Neural crest cell (in vitro differentiated cells): ENCODE measurements at places on chromosomes 13 and 19. TPM values are rescaled to one million over a fixed set of nuclear protein-coding genes. Genes with fewer than 3 reads are reported as not detected.

GRCh38 chr13:88107570-88107969, 436.4 kb downstream of the SLITRK5 start:
- no peak for DNase-seq

- no peak for DNase-seq
These were observed 14.0 kb upstream of the RAB20 start for GRCh38 chr13:110575322-110576069.

- DNase-seq = no peak
These were observed 158.1 kb downstream of the IRS2 start for GRCh38 chr13:109628251-109628699.

DNA sequence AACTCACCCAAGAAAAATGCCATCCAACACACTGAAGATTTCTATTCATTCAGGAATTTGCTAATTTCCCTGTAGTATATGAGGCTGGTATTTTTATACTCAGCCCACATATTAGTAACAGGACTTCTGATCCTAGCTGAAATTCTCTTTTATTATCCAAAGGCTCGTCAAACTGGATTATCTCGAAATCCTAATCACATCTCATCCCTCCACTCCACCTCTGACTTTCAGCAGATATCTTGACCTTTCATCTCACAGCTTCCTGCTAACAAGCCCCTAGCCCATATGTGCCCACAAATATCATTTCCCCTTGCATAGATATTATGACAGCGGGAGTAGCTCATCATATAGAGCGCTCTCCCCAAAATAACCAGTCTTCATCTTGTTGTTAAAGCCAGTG, 279.7 kb downstream of the FGF14 start:
- no peak for DNase-seq

DNA sequence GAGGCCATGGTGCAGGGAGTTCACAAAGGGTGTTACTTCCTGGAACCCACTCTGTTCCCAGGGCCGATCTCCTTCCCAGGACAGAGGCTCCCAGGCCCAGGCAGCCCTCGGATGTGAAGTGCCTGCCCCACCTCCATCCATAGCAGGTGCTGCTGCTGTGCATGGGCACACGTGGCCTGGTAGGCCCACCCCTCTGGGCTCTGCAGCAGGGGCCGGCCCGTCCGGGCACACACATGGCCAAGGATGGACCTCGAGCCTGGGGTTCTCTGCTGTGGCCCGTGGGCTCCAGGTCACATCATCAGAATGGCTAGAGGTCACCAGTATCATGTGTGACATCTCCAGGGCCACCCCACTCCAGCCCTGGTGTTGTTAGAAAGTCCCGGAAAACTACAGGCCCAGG, 71.8 kb downstream of the GADD45B start:
- no peak for DNase-seq

DNA sequence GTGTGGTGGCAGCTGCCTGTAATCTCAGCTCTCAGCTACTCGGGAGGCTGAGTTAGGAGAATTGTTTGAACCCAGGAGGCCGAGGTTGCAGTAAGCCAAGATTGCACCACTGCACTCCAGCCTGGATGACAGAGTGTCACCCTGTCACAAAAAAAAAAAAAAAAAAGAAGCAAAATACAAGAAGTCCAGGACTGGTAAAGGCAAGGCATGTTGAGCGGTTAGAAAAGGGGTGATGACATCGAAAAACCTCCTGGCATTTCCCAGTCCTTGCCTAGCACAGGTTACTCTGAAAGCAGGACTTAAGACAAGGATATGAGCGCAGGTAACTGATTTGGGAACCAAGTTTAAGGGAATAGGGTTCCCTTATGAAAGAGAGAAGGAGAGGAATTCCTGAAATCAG, 2.5 kb upstream of the LILRB4 start:
- no peak for DNase-seq

DNA sequence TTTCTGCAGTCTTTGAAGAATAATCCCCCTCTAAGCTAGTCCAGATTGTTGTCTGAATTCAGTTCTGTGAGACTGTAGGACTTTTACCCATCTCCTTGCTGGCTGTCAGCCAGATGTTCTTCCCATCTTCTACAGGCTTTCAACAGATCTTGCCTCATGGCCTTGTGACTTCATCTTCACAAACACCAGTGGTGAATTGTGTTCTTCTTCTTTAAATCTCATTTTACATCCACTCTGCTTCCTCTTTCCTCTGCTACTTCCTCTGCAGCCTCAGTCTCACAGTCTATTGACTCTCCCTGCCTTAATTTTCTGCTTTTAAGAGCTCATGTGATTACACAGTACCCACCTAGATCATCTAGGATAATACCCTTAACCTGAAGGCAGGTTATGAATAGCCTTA, 859.0 kb upstream of the SLITRK1 start:
- DNase-seq = no peak

DNA sequence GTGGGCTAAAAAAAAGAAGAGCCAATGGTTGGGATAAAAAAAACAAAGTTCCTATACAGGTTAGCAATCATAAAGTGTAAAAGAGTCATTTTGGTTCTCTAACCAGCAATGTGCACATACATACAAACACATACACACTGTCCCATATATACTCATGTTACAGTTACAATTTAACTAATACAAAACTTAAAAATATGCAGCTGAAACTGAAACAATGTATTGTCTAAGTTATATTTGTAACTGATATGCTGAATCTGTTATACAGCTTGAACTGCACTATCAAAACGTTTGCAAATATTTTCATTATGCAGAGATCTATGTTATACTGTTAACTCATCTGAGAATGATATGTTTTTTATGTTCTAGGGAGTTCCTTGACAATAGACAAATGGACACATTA, 173.7 kb downstream of the KLF12 start:
- DNase-seq = no peak

- DNase-seq = no peak
These were observed 1343.9 kb upstream of the MIR17HG start for GRCh38 chr13:90003566-90003965.

- DNase-seq = no peak
These were observed 69.7 kb downstream of the PIBF1 start for GRCh38 chr13:72851678-72852014.

- no peak for DNase-seq
These were observed 1317.1 kb downstream of the SLITRK1 start for GRCh38 chr13:82565201-82565600.

GRCh38 chr19:2478756-2479555, 3.0 kb downstream of the GADD45B start:
- no peak for DNase-seq

LIG1 gene
- 144 and 156 TPM in 2 replicates for total RNA-seq

- DNase-seq = no peak
These were observed 6.1 kb upstream of the ECH1 start for GRCh38 chr19:38837656-38838121.

DNA sequence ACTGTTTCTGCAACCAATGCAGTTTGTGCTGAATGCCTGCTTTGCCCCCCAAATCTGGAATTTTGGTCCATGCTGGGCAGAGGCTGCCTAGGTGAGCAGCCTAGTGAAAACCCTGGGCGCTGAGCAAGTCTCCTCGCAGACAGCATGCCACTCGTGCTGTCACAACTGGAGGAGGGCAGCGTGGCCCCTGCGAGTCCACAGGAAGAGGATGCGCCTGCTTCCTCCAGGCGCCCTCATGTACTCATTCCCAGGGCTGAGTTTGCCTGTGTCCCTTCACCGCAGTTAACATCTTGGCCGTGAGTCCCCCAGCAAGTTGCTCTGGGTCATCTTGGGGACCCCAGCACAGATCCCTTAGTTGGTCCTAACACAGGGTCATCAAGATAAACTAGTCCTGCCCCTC, 26.2 kb upstream of the TMEM160 start:
- no peak for DNase-seq
